ENCODE measurements at places on chromosomes 5 and 9.

DNA sequence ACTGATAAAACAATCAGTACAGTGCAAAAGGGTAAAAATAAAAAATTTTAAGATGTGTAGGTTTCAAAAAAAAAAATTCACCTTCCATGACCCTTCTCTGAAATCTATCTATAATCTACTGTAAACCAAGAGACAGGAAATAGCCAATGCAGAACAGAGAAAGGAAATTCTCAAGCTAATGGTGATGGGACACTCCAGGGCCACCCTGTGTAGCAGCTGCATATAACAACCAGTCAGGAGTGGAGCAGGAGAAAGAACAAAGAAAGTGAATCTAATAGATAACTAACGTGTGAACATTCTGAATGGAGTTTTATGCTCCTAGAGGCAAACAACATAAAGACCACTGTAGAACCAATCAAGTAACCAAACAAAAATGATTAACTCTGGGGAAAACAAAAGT is 16.6 kb downstream of the SPTLC1 start:
- DNase-seq: no peak

DNA sequence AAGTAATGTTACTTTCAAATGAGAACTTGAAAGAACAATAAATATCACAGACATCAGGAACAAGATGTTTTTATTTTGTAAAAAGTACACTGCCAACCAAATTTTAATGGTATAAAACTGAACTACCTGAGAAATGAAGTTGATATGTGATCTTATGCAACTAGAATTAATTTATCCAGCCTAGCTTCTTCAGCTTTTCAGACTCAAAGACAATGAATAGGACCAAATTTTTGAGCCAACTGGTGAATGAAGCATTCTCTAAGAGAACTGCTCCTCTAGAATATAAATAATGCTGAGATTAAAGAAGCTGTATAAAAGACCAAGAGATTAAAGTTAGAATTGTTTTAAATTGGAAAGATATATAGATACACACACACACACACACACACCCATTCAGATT is 9.9 kb downstream of the CDC14B start:
- no peak for DNase-seq

DNA sequence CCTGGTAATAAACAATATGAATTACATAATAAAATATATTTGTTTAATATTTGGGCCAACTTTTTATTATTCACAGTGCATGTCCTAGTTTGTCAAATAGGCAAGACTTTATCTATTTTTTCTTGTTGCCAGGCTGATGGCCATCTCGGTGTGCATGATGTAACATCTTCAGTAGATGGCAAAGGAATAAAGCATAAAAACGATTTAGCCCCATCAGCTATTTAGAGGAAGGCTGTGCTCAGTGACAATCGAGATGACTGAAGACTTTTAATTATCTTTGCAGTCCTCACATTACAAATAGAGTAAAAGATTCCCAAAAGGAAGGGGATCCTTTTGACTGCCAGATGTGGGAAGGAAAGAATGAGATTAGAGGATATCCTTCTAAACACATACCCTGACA is 358.5 kb downstream of the PTPRD start:
- DNase-seq: peak; percentile 76

DNA sequence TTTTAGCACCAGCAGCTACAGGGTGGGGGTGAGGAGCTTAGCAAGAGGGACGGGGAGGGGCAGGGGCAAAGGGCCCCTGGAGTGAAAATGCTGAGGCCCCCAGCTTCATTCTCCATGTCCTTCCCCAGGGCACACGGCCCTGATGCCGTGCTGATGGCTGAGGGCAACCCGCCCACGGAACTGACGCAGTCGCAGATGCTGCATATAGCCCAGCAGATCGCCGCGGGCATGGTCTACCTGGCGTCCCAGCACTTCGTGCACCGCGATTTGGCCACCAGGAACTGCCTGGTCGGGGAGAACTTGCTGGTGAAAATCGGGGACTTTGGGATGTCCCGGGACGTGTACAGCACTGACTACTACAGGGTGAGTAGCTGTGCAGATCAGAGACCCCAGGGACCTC is 285.6 kb downstream of the NTRK2 start:
- DNase-seq: no peak

DNA sequence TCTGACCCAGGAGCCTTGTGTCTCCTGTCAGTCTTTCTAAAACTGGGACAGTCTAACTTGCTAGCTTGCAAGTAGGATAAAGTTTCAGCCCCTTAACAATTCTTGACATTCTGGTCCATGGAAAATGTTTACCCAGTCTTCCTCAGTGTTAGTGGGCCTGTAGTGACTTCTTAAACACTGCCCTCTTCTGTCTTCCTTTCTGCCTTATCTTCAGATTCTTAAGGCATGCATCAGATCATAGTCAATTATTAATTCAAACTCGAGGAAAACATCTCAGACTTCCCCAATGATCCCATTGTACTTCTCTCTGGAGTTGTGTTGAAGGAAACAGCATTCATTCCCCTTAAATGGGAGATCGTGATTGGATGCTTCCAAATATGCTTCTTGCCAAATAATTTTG is 1199.8 kb downstream of the DTWD2 start:
- DNase-seq: no peak

DNA sequence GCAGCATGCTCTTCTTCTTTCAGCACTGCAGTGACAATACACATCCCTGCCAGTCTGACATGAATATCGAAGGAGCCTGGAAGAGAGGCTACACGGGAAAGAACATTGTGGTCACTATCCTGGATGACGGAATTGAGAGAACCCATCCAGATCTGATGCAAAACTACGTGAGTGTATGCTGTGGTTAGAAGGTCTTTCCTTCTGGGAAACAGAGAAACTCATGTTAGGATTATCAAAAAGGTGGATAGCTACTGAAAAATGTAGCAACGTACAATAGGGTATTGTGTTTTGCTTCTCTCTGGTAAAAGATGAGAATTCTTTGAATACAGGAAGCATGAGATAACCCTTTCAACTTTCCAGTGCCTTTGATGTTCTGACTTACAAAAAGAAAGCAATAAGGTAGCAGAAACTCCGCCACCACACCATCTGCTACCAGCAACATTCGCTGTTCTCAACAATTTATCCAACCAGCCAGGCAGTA is 133.3 kb downstream of the PCSK5 start:
- DNase-seq: no peak

GRCh38 chr9:128479262-128479661 is 23.5 kb downstream of the ODF2 start:
- no peak for DNase-seq

GRCh38 chr9:81602887-81603680 is 86.3 kb downstream of the TLE1 start:
- DNase-seq: no peak

GRCh38 chr9:35993976-35994720 is 36.2 kb upstream of the OR2S2 start:
- DNase-seq: no peak

GRCh38 chr9:124135813-124136365 is 121.9 kb upstream of the NEK6 start:
- no peak for DNase-seq

- no peak for DNase-seq
These were observed 28.9 kb downstream of the STXBP1 start for GRCh38 chr9:127640908-127641545.

GRCh38 chr9:76516871-76517270 is 57.9 kb downstream of the GCNT1 start:
- no peak for DNase-seq

- DNase-seq: no peak
These were observed 14.0 kb upstream of the TCF7 start for GRCh38 chr5:134100283-134101091.

DNA sequence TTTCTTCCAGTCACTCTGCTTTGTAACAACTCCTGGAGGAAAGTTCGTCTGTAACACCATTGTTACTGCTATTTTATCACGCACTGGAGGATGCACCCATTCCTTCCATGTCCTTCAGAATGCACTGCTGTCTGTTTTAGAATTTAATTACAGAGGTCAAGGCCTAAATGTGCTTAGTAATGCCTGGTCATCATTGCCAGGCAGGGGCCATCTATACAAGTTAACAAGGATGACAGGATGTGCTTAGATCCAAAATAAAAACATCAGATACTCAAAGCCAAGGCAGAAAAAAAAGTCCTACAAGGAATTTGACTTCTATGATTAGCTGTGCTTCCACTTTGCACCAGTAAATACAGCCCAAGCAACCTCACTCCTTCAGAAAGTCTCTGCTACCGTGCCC is 371.4 kb downstream of the SEMA5A start:
- DNase-seq: no peak

- DNase-seq: no peak
These were observed 191.1 kb downstream of the OLFM1 start for GRCh38 chr9:135278586-135278985.

GRCh38 chr5:138472353-138472752 is 7.1 kb downstream of the EGR1 start:
- DNase-seq: no peak

DNA sequence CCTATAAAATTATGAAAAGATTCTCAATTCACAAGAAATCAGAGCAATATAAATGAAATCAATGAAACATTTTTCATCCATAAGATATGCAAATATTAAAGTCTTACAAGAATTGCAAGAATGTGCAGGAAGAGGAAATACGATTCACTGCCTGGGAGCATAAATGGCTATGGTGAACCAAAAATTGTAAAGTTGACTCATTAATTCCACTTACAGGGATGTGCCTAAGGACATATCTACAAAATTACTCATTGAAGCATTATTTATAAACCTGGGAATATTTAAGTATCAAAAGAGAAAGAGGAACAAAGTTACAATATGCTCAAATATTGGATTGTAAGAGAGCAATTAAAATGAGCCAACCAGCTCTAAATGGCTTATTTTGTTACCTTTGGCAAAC is 6.9 kb upstream of the NIPSNAP3A start:
- DNase-seq: no peak

DNA sequence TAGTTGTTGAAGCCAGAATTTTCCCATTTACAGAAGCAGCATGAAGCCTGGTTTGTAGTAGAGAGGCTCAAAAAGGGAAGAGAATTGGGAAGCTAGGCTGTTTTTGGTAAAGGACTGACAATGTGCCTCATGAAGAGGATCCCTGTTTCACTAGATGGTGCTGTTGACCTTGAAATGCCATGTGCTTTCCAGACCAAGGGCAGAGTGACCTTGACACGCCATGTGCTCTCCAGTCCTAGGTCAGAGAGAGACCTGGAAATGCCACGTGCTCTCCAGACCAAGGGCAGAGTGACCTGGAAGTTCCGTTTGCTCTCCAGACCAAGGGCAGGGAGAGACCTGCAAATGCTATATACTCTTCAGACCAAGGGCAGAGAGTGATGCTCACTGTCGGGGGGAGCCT is 32.0 kb downstream of the UNC13B start:
- DNase-seq: no peak

- DNase-seq: no peak
These were observed 855.2 kb downstream of the MAT2B start for GRCh38 chr5:164360589-164360988.

GRCh38 chr9:134551644-134552348 is 89.8 kb upstream of the COL5A1 start:
- no peak for DNase-seq

- no peak for DNase-seq
These were observed 82.3 kb downstream of the OLFM1 start for GRCh38 chr9:135169709-135170226.

- DNase-seq: no peak
These were observed 22.0 kb upstream of the TGFBI start for GRCh38 chr5:136006761-136007251.

- DNase-seq: no peak
These were observed 21.4 kb downstream of the WDR70 start for GRCh38 chr5:37400501-37400900.

DNA sequence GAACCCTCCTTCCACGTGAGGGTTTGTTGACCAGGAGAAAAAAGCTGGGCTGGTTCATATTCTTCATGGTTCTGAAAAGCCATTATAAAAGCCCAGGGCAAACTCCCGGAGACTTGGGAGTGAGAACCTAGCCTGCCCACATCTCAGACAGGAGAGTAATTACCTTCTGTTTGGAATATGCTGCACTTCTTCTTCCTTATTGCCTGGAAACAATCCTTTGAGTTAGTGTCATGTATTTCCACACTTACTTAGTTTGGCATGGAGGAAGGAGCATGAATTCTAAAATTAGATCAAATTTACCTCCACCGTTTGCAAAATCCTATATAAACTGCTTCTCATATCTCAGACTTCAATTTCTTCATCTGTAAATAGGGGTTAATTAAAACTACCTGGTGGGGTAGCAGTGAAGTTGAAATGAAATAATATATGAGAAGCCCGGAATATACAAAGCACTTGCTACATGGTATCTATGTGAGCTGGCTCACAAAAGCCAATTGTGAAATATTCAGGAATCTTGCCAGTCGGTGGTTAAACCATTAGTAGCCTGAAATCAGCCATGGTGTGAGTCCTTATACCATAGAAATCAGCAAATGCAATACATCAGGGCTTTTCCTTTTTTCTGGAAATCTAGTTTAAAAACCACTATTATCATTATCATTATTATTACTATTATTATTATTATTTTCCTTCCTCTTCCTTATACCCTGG is 140.0 kb upstream of the RAD23B start:
- DNase-seq: no peak

DNA sequence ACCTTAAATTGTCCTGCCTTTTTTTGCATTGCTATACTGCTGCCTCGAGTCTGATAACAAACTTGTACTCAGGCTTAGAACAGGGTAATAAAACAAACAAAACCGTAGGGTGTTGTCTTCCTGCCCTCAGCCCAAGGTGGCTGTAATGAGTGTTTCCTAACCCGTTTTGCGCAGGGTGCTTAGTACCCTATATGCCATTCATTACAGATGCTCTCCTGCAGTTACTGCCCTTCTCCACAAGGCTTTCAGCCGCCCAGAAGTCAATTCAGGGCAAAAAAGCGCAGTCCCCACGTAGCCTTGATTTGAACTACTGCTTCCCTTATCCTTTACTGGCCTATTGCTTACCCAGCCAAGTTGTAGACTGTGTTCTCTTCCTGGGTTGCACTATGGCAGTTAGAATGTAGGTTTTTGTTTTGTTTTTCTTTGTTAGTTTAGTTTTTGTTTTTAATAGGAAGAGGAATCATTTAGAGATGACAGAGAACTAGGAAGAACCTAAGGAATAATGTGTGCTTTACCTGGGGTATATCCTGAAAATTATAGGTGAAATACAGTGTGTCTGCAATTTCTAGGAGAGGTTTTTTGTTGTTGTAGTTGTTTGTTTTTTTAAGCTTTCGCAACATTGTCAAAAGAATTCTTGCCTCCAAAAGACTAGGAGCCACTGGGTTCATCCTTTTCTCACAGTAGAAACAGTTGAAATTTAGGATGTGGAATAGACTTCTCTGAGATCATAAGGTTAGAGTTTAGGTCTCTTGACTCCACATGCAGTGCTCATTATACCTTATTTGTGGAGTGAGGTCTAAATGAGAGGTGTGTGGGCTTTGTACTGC is 1.3 kb downstream of the HMGXB3 start:
- DNase-seq: peak; percentile 52

- no peak for DNase-seq
These were observed 42.8 kb upstream of the EQTN start for GRCh38 chr9:27339661-27340284.

DNA sequence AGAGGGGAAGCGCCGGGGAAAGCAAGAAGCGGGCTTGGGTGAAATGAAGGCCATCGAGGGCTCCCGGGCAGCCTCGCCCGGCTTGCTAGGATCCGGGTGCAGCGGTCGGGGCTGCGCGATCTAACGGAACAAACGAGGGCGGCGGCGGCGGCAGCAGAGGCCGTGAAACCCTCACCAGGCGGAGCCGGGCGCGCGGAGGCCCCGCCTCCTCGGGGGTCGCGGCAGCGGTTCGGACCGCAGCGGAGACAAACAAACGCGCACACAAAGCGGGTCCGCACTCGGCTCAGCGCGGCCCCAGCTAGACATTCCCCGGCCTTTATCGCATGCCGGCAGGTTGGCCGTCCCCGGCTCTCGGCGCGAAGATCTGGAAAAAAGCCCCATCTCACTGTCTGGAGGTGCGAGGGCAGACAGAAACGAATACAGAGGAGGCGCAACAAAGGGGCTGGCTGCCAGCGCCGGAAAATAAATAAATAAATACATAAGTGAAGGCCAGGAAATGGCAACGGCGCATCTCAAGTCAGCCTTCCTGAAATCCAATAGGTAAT is 10.5 kb upstream of the TRIM36 start:
- peak; percentile 67 for DNase-seq

All from NCI-H748 treated with DMSO at 0.1 percent for 48 hours (cell line).